ENCODE measurements at places on chromosomes 16 and 17.

DNA sequence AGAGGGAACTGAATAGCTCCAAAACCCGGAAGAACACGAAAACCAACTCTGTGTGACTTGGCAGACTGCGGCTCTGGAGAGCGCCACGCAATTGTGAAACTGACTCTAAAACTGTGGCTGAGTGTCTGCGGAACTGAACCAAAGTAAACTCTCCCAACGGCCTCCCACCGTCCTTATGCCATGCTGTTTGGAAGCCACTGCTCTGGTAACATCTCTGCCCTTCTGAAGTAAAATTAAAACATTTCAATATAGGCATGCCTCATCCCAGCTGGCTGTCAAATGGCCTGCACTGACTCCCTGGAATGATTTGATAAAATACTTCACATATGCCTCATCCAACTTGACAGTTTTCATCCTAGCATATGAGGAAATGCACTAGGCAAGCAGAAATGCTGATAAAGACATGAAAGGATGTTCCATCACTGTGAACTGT, 70.2 kb downstream of the PARN start:
- no peak for DNase-seq

DNA sequence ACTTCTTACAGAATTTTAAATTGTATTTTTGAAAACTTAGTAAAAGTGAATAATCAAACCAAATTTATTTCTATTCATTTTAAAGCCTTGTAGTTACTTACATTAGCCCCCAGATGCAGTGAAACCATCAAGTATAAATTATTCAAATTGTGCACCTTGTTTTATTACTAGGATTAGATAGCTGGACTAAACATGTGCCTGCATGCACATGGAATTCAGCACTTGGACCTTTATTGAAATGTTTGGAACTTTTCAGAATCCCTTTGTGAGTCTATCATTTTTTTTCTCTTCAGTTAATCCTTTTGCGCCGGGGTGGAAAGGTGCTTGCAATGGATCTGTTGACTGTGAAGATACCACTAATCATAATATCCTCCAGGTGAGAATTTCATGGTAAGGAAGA, 4.7 kb downstream of the ZPBP2 start:
- DNase-seq, result no peak

DNA sequence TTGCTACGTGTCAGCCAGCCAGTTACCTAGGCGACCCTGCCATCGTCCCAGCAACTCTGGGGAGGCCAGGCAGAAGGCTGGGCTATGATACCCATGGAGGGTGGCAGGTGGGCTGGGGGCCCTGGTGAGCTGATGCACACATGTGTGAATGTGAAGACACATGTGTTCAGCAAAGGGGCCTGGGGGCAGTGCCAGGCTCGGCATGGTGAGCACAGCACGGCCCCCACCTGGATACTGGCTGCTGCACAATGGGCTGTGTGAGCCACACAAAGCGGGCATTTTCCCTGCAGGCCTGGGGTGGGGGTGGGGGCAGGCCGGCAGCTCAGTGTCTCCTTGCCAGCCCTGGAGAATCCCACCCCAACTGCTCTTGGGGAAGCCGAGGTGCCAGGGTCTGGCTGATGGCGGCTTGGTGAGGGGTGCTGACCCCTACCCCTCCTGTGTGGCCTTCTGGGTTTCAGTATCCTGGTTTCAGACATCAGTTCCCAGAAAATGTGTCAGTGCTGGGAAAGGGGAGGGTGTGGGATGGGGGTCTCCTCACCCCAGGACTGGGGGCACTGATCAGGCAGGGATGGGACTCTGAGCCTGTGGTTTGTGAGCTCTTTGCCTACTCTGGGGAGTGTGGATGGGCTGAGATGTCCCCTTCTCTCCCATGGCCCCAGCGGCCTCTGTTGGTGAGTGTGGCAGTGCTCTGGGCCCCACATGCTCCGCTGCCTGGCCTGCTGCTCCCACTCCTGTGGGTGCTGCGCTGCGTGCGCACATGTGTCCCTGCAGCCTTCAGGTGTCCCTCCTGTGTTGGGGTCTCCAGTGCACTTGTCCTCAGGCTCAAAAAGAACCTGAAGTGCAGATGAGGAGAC, 5.1 kb downstream of the LLGL1 start:
- no peak for DNase-seq

GRCh38 chr17:14398766-14399165, 97.9 kb downstream of the HS3ST3B1 start:
- no peak for DNase-seq

GRCh38 chr17:8015236-8015956, 13.0 kb downstream of the GUCY2D start:
- DNase-seq, result no peak

- no peak for DNase-seq
Measured at GRCh38 chr16:66354034-66354909, 12.2 kb upstream of the CDH5 start.

- no peak for DNase-seq
Measured at GRCh38 chr17:72882426-72882825, 210.1 kb downstream of the SLC39A11 start.

GRCh38 chr17:70028978-70029767, 45.9 kb upstream of the KCNJ16 start:
- DNase-seq, result no peak

- DNase-seq, result no peak
Measured at GRCh38 chr16:84498223-84498610, 6.2 kb downstream of the MEAK7 start.

DNA sequence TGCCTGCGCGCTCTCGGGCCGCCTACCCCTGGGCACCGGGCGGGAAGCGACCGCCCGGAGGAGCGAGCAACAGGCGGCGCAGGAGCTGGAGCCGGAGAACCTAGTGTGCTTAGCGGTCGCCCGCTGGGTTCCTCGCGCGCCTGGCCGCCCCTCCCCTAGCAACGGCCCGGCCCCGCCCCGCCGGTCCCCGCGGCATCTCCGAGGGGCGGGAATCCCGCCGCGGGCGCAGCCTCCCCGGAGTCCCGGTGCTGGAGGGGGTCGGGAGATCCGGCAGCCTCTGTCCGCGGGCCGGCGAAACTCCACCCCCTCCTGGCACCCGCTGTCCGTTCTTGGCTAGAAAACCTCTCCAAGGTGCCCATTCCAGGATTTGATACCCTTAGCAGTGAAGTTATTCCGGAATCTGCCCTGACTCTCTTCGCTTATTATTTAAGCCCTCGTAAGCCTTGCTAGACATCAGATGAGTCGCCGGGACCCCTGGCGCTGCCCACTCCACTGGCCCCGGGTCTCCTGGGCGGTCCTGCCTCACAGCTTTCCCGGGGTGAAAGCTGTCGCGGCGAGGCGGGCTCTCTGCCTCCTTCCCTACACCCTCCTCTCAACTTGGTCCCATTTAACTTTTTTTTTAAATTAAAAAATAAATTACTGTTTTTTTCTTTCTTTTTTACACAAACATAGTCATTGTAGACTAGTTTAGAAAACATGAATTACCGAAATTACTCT, at the start of gene RPRML:
RPRML (minus strand) TSS at position 107 of the 717 bp plus-strand sequence. CDS start 246 bp downstream, outside the sequence.
- no peak for DNase-seq

GRCh38 chr17:1928976-1929375, 96.2 kb downstream of the RTN4RL1 start:
- DNase-seq, result no peak

- DNase-seq, result no peak
Measured at GRCh38 chr17:45410144-45411091, 22.3 kb downstream of the ARHGAP27 start.

GRCh38 chr17:77560841-77561240, 397.7 kb upstream of the TNRC6C start:
- DNase-seq, result no peak

- no peak for DNase-seq
Measured at GRCh38 chr16:4937782-4938682, 1.1 kb upstream of the PPL start.

DNA sequence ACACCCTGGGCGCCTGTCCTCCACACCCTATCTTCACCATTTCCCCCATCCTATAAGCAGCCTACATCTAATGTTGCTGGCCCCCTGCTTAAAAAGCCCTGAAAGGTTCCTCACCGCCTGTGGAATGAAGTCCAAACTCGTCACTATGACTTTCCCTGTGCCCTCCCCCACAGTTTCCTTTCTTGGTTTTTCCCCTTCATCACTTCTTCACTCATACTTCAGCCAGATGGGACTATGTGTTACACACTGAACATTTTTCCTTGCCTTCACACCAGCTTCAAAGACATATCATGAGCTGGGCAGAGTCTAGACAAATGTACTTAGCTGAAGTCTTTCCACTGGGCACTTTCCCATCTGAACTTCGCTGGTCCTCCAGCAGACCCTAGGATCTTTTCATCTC, 1.5 kb upstream of the MARCHF10 start:
- no peak for DNase-seq

- DNase-seq, result no peak
Measured at GRCh38 chr16:68257906-68258800, 6.2 kb upstream of the SLC7A6 start.

DNA sequence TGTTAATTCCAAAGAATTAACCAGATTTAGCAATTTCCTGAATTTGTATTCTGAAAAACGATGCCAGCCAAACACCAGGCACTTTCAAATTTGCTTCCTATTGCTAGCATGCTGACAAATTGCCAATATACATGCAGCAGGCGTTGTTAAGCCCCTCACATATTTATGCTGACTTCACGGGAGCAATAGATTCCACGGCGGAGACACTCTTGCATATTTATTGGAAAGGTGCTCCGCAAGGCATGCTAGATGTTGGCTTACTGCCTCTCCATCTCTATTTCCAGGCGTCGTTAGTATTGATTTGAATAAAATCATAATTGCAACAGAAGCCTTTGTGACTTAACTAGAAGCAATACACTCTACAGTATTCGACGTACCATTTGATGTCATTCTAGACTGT, 211.0 kb upstream of the IRX5 start:
- no peak for DNase-seq

DNA sequence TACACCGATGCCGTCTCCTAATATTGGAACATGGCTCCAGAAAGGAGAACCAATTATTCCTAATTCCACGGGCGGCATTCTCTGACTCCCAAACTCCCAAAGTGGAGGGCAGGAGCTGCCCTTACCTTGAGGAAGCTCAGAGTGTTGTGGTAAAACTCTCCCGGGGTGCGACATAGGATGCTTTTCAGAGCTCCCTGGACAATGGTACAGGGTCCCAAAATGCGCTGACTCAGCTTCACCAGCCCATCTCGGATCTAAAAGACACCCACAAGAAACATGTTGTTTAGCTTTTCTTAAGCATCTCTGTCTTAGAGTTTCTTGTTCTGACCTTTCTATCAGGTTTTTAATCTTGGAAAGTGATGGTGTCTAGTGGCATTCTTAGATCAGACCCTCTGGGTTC, 6.7 kb downstream of the TAT start:
- DNase-seq, result no peak

- no peak for DNase-seq
Measured at GRCh38 chr16:81590714-81591544, 146.3 kb downstream of the CMIP start.

- DNase-seq, result no peak
Measured at GRCh38 chr17:15278924-15279477, 13.9 kb upstream of the PMP22 start.

GRCh38 chr16:17635183-17635582, 164.4 kb upstream of the XYLT1 start:
- DNase-seq, result no peak

- DNase-seq, result no peak
Measured at GRCh38 chr17:17151541-17151940, 54.6 kb downstream of the PLD6 start.

DNA sequence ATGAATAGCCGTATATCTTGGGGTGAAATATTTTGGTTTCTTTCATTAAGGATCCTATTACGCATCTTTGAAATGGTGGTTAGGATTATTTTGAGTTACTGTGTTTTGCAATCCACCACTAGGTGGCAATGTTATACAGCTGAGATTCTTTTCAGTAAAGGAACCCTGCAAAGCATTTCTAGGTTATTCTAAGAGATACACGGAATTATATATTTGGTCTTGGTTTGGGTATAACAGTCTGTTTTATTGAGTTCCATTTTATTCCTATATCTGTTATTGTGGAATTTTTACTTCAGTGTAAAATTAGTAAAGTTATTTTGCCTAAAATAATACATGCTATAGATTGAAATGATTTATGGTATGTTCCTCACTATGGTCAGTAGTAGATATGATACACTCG, 62.9 kb upstream of the CPHXL start:
- DNase-seq, result no peak

GRCh38 chr17:58513267-58513964, 1.0 kb downstream of the MTMR4 start:
- DNase-seq, result no peak

- no peak for DNase-seq
Measured at GRCh38 chr17:64269687-64270649, 6.9 kb upstream of the TEX2 start.

- peak; percentile 41 for DNase-seq
Measured at GRCh38 chr17:62966426-62967204, 580 bp downstream of the TANC2 start.

DNA sequence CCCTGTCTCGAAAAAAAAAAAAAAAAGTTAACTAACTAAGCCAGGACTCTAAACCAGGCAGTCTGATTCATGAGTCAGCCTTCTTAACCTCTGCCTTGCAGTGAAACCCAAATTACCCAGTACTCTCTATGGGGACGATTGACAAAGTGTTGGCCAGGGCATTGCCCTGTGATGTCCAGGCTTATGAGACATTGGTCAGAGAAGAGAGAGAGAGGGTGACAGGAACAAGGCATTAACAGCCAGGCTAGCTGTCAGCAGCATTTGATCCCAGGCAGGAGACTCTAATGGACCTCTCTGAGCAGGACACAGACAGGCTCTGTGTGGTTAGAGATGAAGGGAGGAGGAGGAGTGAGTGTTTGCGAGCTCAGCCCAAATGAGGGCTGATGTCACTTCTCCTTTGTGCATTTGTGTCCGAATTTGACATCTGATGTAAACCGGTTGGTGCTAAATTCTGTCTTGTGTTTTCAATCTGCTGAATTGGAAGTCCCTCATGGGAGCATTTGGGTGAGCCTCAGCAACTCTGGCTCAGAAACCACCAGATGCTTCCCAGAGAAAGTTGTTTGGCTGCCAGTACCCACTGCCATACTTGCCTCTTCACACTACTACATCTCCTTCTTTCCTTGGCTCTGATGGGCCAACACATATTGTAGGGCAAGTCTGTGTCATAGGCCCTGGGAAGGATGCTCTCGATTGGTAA, 4.3 kb upstream of the MYL4 start:
- DNase-seq, result no peak

DNA sequence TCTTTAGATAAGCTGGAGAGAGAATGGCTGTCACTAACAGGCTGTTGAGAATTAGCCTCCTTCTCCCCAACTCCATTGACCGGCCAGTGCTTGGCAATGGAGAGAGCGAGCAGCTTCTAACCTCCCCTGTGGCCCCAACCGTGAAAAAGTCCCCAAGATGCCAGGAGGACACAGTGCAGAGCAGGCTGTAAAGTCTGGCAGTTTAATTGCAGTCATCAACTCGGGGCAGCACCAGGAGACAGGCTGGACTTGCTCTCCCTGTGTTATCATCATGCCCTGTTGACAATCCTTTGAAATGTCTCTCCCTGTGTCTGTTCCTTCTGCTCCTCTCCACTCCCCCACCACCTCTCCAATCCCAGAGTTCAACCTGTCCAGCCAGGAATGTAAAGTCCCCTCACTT, 705 bp upstream of the CDRT4 start:
- DNase-seq, result no peak

- no peak for DNase-seq
Measured at GRCh38 chr16:1168837-1169236, 15.9 kb downstream of the CACNA1H start.
